ENCODE measurements at places on chromosomes 6 and 20.

DNA sequence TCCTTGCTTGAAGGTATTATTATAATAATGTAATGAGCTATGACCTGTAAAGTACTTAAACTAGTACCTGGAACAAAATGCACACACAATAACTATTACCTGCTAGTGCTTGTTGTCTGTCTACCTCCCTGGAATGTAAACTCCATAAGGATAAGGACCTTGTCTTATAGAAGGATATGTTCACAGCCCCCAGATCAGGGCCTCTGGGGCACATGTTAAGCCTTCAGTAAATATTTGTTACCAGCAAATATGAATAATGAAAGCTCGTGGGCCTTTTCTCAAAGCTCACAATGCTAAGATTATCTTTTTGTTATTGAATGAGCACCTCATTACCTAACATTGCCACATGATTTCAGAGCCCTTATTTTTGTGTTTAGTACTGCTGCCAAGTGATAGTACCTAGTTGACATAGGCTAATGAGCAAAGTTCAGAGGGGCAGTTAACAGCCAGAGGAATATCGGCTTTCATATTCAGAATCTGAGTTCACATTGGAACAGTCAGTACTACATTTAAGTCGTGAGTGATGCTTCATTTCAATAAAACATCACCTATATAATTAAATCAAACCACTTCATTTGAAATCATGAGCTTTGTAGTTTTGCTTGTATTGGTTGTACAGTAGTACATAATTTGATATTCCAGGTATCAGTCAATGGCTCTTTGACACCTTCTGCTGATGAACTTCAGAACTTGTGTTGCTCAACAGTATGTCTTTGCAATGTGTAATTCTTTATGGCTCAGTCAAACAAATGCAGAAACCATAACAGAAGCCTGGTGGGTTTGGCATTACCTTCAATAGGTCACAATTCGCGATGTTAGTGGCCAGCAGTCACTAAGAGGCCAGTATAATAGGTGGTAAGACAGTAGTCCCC, 11.8 kb upstream of the SMLR1 start:
- DNase-seq, result no peak

- no peak for DNase-seq
Observed at GRCh38 chr6:168377856-168378832, 58.6 kb upstream of the DACT2 start.

DNA sequence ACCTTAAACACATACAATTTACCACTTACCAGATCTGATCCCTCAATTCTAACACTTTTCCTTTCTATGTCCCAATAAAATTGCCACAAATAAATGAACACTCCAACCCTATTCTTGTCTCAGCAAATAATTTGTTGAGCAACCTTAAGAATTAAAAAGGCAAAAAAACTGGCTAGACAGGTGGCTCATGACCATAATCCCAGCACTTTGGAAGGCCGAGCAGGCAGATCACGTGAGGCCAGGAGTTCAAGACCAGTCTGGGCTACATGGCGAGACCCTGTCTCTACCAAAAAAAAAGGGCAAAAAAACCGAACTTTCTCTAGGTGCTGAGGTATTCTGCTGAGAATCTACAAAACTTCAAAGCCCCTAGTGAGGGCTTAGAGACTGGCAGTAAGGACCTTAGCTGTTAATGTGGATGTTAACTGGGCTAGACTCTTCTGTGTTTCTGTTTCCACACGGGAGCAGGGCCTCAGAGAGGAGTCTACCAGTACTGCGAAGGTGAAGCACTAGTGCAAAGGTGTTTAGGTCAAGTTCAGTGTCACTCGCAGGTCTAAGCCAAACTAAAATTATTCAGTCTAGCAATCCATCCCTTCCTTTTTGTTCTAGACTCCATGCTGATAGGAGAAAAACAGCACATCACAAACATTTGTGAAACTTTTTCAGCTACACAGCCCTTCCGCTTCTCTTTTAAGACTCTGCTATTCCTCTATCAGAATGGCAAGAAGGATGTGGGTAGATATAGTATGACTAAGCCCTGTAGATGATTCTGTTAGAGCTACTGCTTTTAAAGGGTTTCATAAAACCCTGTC, 2.6 kb downstream of the FASTKD5 start:
- no peak for DNase-seq

- DNase-seq, result no peak
Observed at GRCh38 chr6:16295060-16295459, 56.7 kb downstream of the GMPR start.

DNA sequence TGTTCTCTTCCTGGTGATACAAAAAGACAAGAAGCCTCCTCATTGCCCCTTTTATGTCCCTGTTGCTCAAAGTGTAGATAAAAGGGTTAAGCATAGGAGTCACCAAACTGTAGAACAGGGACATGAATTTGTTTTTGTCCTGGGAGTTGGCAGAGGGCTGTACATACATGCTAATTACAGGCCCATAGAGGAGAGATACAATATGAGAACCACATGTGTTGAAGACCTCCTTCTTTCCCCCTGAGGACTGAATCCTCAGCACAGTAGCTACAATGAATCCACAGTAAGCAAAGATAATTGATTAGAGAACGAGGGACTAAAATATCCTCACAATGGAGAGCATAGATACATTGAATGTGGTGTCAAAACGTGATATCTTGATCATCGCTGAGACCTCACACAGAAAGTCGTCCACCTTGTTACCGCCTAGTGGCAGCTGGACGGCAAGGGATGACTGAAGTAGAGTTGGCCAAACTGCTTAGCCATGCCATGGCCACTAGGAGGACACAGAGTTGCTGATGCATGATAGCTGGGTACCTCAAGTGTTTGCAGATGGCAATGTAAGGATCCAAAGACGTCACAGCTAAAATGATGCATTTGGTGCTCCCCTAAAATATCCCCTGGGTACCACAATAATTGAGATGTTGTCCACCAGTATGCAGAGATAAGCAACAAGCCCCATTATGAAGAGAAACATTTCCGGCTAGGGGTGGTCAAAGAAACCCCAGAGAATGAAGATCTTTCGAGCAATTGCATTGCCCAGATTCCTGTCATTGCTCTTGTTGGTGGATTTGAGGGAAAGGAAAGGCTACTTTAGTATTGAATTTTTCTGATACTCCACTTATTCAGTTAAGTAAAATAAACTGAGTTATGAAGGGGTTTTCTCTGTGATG, 15.0 kb downstream of the OR2B3 start:
- no peak for DNase-seq

DNA sequence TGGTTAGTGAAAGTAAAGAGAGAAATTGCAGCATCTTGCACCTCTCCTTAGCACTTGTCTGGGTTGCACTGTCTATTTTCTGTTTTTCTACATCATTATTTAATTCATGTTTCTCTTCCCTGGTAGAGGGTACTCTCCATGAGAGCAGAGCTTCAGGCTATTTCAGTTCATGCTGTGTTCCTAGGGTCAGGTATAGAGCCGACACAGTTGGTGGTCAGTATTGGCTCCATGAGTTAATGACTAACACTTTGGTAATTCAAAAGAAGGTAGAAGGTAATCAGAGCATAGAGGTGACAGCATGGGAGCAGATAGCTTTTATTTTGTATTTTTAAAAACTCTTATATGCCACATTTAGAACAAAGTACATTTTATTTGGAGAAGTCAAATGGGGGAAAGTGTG, 42.7 kb downstream of the RIMS1 start:
- DNase-seq, result no peak

DNA sequence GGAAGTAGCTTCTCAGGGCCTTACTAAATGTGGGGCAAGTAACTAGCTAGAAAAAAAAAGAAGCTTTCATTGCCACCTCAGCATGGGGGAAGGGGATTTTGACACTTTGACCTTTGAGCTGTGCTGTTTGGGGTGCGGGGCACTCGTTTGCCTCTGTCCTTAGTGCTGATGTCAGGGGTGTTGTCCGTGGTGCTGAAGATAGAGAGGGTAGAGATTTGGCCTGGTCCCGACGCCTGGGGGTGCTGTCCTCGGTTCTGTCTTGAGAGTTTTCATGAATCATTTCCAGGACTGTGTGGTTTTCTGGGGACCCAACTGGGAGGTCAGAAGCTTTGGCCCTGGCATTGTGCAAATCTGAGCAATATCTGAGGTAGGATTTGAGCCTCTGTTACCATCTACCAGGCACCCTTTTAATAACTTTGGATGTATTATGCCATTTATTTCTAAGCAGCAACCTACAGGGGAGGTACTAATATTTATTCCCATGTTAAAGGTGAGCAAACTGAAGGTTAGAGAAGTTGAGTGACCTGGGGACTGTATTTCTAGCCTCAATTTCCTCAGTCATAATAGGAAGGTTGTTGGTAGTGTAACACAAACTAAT, 78.0 kb downstream of the DLGAP4 start:
- DNase-seq, result no peak

- peak; percentile 26 for DNase-seq
Observed at GRCh38 chr20:63706852-63707557, 771 bp downstream of the ARFRP1 start.

DNA sequence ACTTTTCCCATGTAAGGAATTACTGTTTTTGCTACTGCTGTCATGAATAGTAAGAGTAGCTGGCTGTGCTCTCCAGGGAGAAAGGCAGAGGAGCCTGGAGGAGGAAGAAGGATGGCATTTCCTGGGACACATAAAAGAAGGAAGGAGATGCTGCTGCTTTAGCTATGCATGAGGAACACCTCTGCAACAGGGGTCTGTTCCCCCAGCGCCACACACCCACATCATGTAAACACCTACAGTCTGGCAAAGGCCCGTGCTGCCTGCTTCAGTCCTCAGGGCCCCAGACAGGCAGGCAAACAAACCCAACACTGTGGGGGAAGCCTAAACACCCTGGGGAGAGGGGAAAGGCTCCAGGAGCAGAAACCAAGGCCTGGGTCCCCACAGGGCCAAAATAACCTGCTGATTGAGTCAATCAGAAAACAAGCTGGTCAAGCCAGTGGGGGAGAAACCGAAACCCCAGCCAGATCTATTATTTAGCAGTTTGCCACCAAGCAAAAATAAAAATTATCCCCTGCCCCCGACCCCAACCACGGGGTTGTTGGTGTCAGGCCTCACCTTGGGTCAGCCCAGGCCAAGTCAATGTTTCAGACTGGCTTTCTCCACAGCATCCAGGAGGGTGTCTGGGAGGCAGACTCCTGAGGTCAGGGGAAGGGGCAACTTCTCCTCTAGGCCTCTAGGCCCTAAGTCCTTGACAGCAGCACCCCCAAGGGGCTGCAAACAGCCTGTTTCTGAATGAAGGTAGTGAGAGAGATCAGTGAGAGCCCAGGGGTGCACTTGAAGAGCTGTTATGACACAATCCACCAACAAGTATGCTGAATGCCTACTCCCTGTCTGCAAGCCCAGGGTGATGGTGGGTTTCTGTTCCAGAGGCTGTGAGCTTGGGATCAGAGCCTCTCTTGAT, 34.6 kb upstream of the SCUBE3 start:
- DNase-seq, result no peak

DNA sequence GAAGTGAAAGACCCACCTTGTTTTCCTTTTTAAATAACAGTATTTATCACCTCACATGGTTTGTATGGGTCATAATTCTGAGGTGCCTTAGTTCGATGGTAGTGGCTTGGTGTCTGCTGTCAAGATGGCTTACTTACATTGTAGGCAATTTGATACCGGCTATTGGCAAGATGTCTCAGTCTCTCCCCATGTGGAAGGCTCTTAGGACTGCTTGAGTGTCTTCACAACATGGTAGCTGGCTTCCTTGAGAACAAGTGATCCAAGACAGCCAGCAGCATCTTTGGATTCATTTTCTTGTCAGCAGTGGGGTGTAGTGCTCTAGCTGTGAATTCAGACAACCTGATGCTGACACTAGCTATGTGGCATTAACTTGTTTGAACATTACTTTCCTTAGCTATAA, 70.1 kb downstream of the CBFA2T2 start:
- DNase-seq, result no peak

GRCh38 chr6:50714487-50715379, 1.4 kb downstream of the TFAP2D start:
- DNase-seq, result no peak

All from hematopoietic multipotent progenitor cell treated with erythropoietin and hydrocortisone succinate and interleukin-3 and kit ligand, for 17 days (in vitro differentiated cells).